ENCODE measurements at places on chromosomes 7 and 10.

DNA sequence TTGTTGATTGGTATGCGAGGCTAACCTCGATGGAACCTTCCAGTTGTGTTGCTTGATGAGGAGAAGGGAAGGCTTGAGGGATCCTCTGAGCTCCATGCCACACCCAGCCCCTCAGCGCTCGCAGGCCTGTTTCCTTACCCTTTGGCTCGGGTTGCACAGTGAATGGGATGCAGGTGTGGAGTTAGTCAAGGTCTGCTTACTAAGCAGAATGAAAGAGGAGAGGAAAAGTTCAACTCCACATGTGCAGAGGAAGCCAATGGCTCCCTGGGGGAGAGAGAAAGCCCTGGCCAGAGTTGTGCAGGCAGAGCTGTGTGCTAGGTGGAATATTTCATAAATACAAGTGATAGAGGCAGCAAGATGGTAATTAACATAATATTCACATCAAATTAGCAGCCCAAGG is 85.5 kb downstream of the JCAD start:
- no peak for DNase-seq

GRCh38 chr7:116971869-116972268 is 18.6 kb downstream of the ST7 start:
- DNase-seq: no peak

GRCh38 chr7:142717453-142717852 is 31.8 kb upstream of the PRSS1 start:
- DNase-seq: no peak

DNA sequence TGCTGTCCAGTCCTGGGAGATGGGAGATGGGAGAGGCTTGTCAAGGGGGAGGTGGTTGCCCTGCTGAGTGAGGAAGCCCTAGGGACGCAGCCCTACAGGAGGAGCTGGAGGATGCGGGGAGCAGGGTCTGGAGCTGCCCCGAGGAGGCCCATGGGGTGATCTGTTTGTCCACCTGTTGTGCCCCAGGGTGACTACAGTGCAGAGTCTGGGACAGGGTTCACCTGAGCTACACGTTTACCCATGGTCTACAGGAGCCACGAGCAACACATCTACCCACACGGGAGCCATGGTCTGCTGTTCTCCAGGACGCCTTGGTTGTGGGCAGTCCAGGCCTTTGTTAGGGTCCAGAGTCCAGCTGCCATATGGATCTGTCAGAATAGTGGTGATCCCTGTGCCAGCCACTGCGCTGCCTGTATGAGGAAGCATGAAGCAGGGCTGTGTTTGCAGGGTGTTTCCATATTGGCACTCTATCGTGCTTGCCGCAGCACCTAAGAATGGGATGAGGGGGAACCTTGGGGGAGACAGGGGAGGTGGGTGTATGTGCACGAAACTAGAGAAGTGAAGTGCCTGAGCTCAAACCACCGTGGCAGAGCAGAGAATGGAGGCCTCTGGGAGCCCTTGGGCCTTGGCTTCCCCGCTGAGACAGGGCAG is 23.7 kb downstream of the ZNF775 start:
- no peak for DNase-seq

DNA sequence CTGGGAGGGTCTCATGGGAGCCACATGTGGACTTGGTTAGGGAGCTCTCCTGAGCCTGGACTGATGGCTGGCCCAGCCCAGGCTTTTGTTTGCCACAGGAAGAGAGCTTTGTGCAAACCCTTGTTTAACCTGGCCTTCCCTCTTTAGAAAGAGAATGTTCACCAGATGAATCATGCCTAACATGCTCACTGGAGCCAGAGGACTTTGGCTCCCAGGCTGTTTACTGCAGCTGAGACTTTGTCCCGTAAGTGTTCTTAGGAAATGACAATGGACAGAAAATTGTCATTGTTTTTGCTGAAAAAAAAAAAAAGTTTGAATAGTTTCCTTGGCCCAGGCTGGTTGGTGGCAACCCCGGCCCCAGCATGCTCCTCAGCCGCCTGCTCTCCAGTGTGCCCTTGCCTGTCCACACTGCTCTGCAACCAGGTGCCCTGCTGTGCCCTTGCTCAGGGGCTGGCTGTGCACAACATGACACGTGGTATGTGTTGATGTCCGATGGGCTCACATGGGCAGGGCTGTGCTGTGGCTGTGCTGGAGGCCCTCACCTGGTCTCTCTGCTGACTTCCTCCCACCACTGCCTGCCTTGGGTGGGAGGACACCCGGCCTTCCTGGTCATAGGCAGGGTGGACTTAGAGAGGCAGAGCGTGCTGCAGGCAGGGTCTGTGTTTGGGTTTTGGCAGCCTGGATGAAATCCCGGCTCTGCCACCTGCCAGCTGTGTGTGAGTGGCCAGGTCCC is 215.3 kb upstream of the ZNF32 start:
- no peak for DNase-seq

- no peak for DNase-seq
Observed at GRCh38 chr10:44476409-44477045, 91.6 kb upstream of the CXCL12 start.

GRCh38 chr10:52951824-52952223 is 179.2 kb upstream of the MBL2 start:
- peak; percentile 45 for DNase-seq

DNA sequence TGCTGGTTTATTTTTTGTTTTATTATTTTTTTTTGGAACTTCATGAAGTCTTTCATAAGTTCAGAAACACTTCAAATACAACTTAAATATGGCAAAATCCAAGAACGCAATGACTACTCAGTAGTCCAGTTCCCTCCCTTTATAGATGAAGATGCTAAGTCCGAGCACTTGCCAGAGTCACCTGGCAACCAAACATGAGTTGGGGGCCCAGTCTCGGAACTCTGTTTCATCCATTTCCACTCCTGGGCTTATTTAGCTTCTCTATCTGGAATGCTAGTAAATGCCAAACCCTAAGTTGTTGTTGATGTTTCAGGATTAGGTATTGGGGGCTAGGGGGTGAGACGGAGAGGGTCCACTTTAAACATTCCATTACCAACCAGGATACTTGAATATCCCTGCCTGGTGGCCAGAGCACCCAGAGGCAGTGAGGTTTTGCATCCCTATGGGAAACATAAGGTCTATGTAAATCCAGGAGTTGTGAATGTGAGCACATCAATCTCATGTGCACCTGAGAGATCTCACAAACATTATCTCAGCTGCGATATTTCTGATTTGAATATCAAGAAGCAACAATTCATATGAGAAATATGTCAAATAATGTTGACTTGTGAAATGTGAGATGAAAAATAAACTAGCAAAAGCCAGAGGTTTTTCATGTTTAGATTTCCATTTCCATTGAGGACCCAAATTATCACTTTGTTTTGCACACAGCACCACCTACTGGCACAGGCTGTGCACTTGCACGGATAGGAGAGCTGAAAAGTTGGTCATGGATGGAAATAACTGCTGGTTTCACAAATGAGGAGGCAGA is 129.3 kb downstream of the PKD1L1 start:
- peak; percentile 58 for DNase-seq

DNA sequence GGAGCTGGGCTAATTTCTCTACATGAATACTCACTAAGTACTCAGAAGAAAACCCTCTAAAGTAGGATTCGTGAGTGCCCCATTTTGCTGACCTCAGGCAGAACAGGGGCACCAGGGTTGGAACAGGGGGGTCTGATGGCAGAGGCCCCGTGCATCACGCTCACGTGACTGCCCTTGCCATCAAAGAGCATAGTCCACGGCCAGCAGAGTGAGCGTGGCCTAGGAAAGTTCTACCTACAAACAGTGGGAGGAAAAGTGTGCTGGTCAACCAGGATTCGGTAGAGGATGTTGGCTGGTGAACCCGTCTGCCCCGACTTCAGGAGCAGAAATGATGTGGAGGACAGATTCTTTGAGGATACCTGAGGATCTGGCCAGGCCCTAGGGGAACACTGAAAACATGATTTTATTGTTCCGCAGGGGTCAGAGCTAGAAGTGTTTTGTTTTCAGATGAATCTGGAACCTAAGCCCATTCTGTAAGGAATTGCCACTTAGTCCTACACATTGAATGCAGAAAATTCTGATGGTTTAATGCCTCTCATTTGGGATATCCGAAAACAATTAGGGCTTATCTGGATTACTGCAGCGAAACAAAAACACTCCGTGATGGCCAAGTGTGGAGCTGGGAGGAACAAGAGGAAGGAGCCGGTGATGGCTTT is 138.8 kb upstream of the SHH start:
- no peak for DNase-seq

- DNase-seq: no peak
Observed at GRCh38 chr7:24836084-24836483, 78.8 kb upstream of the GSDME start.

DNA sequence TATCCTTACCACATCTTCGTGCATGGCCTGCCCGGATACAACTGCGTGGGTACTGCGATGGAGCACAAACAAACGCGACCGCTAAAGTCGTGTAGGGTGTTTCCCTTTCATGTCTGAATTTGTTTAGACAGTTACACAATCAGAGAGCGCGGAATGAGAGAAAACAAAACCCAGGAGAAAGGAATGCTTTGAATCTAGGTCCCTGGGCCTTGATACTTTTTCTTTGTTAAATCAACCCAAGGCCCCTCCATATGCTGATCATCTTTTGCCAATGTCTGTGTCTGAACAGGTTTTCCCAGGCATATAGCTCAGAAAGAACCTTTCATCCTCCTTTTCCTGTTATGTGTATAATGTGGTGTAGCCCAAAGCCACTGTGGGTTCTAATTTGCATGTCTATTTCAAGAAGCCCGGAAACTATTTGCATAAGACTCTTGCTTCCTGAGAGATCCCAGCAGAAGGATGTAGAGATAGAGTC is 145.8 kb downstream of the FRMD4A start:
- peak; percentile 21 for DNase-seq

- DNase-seq: no peak
Observed at GRCh38 chr7:90988516-90988915, 275.7 kb upstream of the FZD1 start.

DNA sequence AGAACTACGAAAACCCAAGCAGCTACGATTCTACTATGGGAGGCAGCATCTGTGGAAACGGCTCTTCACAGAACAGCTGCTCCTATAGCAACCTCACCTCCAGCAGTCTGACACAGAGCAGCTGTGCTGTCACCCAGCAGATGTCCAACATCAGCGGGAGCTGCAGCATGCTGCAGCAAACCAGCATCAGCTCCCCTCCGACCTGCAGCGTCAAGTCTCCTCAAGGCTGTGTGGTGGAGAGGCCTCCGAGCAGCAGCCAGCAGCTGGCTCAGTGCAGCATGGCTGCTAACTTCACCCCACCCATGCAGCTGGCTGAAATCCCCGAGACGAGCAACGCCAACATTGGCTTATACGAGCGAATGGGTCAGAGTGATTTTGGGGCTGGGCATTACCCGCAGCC is 81.6 kb upstream of the SAMD8 start:
- no peak for DNase-seq

GRCh38 chr7:30468041-30468440 is 10.5 kb downstream of the NOD1 start:
- DNase-seq: no peak

DNA sequence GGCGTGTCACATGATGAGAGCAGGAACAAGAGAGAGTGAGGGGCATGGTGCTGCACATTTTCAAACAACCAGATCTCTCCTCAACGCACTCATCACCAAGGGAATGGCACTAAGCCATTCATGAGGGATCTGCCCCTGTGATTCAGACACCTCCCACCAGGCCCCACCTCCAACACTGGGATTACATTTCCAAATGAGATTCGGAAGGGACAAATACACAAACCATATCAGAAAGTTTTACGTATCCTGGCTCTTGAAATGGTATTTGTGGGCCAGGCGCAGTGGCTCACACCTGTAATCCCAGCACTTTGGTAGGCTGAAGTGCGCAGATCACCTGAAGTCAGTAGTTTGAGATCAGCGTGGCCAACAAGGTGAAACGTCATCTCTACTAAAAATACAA is 189.4 kb downstream of the PLXDC2 start:
- no peak for DNase-seq

DNA sequence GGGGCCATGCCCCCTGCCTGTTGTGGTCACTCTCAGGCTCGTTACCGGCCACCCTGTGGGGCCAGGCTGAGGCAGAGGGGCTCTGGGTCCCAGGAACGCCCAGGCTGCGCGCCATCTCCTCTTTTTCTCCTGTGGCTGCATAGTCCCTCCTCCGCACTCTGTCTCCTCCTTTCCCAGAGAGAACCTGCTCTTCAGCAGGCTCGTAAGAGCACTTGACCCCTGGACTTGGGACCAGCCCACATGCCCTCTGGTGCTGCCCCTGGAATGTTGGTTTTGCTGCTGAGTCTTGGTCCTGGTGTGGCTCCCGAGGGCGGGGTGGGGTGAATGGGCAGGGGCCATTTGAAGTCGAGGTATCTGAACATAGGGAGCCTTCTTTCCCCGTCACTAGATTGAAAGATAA is 6.6 kb upstream of the BHLHA15 start:
- no peak for DNase-seq

DNA sequence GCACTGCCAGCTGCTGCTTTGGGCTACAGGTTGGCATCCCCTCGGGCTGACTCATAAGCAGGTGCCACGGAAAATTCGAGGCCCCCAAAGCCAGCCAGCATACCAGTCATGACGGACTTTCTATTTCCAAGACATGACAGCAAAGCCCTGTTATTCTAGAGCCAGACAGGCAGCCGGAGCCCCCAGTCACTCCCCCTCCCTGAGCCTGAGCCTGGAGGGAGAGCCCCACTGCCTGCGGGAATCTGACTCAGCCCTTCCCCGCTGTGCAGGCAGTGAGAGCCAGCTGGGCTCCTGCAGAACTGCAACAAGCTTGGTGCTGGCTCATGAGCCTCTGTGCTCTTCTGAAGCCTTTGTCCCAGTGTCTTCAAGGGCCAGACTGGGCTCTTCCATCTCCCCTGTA is 15.8 kb downstream of the BTBD16 start:
- DNase-seq: no peak

DNA sequence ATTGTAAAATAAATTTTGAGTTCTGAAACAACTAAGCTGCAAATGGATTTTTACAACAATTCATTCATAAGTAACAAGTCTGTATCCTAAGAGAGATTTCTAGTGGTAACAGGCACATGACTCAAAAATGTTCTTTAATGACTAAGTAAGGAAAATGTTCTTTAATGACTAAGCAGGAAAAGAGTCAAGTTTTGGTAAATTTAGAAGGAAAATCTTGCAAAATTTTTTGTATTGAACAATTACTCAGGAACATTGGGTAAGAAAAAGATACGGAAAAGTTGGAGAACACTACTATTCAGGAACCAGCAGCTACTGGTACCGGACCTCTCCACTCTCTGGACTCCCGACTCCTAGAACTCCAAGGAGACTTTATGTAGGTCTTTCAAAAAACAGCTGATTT is 33.5 kb downstream of the HYCC1 start:
- DNase-seq: no peak

DNA sequence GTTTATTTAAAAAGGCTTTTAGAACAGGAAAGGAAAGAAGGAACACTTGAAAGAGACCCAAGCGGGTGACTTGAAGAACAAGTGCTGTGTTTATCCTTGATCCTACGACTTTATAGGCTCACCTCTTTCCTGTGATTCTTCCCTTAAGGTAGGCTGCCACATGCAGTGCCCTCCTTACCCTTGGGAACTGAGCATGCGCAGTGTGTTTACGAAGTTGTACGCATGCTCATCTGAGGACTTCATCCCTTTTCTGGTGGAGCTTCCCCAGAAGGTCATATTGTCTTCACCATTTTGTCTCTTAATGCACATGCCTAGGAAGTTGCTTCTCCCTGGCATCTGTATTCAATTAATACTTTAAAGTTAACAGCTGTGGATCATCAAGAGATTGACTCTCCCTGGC is 49.9 kb upstream of the VOPP1 start:
- no peak for DNase-seq
